SK-N-DZ (cell line): ENCODE measurements at places on chromosomes 1 and 21.
A peak's percentile ranks its signal among the peaks of the same experiment; 100 is the strongest.

DNA sequence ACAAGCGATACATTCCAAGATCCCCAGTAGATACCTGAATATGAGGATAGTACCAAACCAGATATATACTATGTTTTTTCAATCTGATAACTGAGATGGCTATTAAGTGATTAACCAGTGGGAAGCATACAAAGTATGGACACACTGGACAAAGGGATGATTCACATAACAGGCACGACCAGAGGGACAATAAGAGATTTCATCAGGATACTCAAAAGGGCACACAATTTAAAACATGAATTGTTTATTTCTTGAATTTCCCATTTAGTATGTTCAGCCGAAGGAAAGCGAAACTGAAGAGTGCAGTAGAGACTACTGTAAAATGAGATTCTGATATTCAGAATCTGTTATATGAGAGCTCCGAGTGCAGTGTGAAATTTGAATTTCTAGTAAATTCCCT, 10.6 kb downstream of the ZZZ3 start:
- no peak for DNase-seq

GRCh38 chr1:110672001-110672752, 2.6 kb downstream of the KCNA3 start:
- peak; percentile 45 for DNase-seq

DNA sequence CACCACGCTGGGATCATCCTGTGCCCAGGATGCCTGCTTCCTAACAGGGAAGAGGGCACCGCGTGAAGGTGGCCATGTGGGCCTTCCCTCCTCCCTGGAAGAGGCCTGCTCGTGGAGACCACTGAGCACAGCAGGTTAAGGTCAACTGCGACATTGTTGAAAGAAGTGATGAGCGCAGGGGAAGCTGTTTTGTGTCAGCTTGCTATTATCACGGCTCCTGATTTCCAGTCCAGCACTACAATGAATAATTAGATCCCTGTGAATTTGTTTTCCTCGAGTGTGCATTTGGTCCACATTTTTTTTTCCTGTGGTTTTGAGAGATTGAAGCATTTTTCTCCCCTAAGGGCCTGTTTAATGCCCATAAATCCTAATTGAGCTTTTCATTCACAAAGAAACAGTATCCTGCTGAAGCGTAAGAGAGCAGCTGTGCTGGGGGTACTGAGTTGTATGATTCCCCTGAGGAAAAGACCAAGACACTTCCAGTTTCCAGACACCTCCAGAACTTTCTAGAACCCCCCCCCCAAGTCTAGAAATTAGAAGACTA, 204.9 kb downstream of the KCNJ6 start:
- DNase-seq: peak; percentile 45

DNA sequence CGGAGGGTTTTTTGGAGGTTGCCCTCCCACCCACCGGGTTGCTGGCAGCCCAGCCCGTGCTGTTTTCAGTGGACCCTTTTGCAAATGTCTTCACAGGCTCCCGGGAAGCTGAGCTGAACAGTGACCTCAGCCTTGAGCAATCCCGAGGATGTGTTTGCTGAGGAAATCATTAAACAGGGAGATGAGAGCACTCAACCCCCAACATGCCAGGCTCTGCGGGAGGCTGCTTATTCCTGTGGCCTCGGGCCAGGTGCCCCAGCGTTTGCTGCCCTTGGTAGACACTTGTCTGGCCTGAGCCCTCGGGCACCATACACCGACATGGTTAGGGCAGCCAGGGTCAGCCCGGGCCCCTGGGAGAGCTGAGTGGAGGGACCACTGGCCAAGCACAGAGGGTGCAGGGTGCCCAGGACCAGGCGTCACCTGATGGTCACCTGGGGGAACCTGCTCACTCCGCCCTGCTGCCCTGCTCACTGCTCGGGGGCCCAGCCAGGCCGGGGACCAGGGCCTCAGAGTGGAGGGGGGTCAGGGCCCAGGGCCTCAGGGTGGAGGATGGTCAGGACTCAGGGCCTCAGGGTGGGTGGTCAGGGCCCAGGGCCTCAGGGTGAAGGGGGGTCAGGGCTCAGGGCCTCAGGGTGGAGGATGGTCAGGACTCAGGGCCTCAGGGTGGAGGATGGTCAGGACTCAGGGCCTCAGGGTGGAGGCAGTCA, 42.5 kb upstream of the POFUT2 start:
- no peak for DNase-seq

DNA sequence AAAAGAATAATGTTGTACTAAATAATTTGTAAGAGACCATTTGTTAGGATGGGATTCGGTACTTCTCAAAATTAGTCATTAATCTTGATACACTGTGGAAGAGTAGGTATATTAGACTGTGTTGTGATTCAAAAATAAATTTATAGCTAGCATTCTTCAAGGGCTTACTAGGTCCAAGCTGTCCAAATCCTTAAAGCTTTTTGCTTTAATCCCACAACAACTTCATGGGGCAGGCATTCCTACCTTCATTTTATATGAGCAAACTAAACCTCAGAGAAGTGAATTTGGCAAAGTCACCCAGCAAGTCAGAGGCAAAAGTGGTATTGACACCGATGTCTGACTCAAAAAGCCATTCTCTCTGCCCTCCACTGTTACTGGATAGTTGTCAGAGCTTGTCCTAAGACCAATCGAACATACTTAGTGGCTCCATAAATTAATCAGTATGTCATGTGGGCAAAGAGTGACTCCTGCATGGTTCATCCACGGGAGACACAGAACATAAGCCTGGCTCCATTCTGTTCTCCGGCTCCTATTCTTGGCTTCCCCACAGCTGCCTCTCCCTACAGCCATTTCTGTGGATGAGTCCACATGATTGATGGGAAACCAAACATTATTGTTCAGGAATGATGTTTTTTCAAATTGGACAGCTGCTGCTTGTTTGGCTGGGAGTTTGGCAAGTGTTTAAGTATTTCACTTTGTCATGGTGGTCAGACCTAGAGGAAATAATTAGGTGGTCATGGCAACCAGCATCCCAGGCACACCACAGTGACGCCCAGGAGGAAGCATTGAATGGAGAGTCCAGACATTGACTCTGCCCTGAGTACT, 133.4 kb upstream of the FGGY start:
- DNase-seq: peak; percentile 4

- no peak for DNase-seq
Observed at GRCh38 chr1:53591924-53592323, 132.7 kb downstream of the DMRTB1 start.

DNA sequence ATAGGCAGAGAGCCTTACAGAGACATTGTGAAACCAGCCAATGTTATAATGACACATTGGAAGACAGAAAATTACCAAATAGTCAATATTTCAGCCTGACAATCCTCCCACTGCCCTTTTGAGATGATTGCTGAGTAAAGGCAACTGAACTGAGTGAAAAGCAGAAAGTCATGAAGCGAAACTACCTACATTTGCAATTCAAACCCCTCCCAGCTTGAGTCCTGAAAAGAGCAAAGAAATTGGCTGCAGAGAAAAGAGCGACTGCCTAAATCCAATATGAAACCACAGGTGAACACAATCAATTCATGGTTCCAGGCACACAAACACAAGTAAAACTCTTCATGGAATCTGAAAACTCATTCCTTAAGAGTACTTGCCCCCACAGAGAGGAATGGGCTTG, 143.4 kb upstream of the CHRM3 start:
- no peak for DNase-seq

DNA sequence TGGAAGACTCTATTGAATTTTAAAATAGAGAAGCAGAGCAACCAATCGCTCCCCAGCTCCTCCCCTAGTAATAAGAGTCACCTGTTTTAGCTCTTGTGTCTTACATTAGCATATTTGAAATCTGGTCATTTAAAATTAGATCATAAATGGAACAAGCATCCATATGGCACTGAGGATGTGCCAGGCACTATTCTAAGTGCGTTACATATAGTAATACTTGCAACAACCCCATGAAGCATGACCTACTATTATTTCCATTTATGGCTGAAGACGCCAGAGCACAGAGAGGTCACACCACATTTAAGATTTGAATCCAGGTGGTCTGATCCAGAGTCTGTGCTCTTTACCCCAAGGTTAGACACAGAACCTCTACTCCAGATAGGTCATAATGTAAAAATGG, 82.0 kb upstream of the HIVEP3 start:
- DNase-seq: no peak

DNA sequence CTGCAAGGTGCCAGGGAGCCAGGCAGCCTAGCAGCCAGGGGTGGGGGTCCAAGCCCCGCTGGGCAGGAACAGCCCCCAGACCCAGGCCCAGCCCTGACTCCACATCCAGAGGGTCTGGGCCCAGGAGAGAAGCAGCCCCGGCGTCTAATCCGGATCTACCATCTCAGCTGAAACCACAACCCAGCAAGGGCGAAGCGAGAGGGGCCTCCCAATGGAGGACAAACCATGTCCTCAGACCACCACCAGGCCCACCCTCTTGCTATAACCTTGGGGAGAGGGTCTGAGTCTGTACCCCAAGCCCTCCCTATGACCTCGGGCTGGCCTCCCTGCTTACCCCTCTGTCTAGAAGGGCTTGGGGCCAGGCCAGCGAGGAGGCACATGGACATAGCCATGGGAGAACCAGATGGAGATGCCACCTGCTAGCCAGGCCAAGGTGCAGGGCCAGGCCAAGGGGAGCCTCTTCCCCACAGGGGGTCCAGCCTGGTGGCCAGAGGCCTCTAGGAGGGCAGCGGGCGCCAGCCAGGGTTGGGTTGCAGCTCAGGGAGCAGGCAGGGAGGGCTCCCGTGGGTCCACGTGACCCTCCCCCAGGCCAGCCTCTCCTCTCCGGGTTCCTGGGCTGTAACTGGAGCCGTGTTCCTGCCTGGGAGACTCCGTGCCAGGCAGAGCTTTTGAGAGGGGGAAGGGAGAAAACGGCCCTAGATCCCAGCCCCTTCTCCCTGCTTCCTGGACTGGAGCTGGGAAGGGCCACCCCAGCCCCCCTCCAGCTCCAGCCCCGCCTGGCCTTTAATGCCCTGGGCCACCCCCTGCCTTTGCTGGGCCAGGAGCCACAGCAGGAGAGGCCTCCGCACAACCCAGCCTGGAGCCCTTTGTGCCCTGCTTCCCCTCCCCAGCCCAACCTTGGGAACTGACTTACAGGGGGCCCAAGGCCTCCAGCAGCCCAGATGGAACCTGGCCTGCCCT, 2.5 kb downstream of the WNT9A start:
- no peak for DNase-seq

DNA sequence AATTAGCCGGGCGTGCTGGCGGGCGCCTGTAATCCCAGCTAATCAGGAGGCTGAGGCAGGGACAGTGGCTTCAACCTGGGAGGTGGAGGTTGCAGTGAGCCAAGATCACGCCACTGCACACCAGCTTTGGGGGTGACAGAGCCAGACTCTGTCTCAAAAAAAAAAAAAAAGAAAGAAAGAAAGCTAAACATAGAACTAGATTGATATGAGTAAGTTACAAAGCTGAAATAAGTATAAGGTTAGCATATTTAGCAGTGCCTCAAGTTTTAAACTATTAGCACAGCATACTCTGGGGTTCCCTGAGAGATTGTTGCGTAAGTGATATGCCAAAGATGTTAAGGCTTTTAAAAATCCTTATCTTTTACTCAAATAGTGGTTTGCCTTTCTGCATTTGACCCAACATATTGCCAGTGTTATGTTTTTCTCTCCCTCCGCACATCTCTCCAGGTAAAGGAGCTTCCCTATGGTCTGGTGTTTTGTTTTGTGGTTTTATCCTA, 126.1 kb downstream of the CD247 start:
- no peak for DNase-seq

GRCh38 chr21:19553919-19554615, 1150.5 kb upstream of the TMPRSS15 start:
- DNase-seq: no peak
